ENCODE measurements at places on chromosomes 11 and 22.

DNA sequence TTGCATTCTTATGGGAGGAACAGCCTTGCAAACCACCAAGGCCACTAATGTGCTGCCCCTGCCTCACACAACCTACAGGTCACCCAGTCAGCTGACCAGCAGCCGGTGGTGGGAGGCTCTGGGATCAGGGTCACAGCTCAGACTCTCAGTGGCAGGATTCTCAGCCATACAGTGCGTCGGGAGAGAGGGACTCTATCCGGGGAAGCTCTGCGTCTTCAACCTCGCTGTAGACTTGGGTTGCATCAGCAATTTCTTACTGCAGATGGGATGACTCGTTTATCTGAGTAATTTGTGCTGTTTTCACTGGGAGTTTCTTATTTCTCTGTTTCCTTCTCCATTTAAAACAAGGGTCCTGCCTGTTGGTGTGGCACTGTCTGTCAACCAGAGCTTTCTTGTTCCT lies 257.7 kb downstream of the TBC1D22A start:
- DNase-seq, result peak; percentile 16

- DNase-seq, result no peak
Observed at GRCh38 chr22:44988671-44989070, 21.1 kb downstream of the PHF21B start.

- no peak for DNase-seq
Observed at GRCh38 chr11:86204356-86204755, 40.2 kb upstream of the EED start.

- DNase-seq, result no peak
Observed at GRCh38 chr11:3865388-3866193, 10.1 kb downstream of the STIM1 start.

GRCh38 chr22:47918276-47918921 lies 1155.9 kb downstream of the TBC1D22A start:
- no peak for DNase-seq

DNA sequence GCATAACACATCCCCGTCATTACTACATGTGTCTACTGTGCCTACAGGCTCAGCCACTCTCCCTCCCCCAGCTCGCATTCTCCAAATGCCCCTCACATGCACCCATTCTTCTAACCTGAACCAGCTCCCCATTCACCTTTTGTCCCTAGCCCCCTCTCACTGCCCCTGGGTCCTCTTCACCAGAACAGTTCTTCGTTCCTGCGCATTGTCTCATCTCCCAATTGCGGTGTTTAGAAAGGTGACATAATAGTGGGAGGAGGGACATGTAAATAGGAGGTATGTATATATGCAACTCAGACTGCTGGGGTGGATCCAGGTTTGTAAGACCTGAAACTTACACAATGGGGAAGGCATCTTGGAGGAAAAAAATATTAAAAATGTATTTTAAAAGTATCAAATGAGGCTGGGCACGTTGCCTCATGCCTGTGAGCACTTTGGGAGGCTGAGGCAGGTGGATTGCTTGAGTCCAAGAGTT lies 4.7 kb upstream of the VSIG2 start:
- DNase-seq, result no peak

DNA sequence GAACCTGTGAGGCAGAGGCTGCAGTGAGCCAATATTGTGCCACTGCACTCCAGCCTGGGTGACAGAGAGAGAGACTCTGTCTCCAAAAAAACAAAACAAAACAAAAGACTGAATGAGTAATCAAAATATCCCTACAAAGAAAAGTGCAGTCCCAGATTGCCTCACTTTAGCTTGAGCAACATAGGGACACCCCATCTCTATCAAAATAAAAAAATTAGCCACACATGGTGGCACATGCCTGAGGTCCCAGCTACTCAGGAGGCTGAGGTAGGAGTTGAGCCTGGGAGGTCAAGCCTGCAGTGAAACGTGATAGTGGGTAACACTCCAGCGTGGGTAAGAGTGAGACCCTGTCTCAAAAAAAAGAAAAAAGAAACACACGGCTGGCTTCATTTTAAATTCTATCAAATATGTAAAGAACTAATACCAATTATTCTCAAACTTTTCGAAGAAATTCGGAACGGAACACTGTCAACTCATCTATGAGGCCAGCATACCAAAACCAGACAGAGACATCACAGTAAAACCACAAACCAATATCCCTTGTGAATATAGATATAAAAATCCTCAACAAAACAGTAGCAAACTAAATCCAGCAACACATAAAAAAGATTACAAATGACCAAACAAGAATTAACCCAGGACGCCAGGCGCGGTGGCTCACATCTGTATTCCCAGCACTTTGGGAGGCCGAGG lies 12.9 kb downstream of the CHEK2 start:
- no peak for DNase-seq

DNA sequence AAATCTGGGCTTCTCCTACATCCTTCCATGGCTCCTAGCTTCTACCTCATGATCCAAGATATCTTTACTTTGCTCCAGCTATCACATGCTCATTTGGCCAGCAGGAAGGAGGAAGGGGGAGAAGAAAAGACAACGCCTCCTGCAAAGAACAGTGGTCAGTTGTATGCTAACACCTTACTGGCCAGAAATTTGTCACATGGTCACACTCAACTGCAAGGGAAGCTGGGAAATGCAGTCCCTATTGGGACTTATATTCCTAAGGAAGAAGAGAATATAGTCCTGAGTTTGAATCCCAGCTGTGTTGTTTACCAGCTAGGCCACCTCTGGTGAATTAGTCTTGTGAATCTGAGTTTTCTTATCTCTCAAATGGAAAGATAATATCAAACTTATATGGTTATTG lies 272.0 kb downstream of the BLID start:
- no peak for DNase-seq

GRCh38 chr11:47986742-47987141 lies 6.4 kb downstream of the PTPRJ start:
- no peak for DNase-seq

GRCh38 chr11:1879342-1879940 lies 12.3 kb downstream of the PRR33 start:
- no peak for DNase-seq

- no peak for DNase-seq
Observed at GRCh38 chr22:38727530-38728451, 22.0 kb downstream of the GTPBP1 start.

DNA sequence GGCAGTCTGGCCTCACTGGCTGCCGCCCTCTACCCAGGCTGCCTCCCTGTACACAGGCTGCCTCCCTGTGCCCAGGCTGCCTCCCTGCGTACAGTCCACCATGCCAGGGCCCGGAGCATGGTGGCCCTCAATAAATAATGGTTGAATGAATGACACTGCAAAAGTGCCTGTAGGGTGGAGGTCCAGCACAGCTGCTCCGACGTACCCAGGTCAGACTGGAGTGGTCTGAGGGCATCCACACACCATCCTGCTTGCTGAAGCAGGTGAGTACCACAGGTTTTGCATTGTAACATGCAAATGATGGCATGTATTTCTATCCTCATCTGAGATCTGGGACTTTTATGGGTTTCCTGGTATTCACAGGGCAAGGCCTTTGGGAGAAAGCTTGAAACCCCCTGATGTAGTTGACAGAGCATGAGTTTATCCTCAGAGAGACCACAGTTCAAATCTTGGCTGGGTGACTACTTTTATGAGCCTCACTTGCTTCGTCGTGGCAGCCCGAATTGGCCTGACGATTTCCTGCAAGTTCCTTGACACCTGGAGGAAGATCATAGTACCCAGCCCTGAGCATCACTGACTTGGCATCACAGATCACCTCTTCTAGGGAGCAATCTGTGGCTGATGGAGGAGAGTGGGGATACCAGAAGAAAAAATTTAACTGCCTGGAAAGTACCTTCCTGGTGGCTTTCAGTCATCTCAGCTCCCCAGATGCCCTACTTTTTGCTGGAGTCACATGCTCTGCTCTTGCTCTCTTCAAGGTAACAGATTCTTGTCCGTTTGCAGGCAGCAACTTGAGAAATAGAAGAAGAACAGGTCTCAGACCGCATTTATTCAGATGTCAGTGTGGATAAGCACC lies 16.0 kb upstream of the CYB5R3 start:
- no peak for DNase-seq

DNA sequence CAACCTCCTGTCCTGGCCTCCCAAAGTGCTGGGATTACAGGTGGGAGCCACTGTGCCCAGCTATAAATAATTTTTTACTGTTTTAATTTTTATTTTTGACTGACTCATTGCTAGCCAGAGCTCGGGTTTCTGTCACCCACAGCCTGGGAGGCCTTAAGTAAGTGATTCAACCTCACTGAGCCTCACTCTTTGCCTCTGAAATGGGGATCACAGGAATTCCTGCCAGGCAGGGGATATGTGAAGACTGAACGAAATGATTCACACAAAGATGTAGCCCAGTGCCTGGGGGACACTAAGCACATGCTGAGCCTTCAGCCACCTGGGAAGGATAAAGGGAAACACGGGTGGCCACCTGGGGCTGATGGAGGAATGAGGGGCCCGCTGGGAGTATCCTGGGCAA lies 3.8 kb upstream of the LRRC74B start:
- DNase-seq, result peak; percentile 16

GRCh38 chr11:34603129-34604001 lies 17.5 kb upstream of the EHF start:
- no peak for DNase-seq

GRCh38 chr11:129195682-129196081 lies 3.6 kb upstream of the ARHGAP32 start:
- no peak for DNase-seq

DNA sequence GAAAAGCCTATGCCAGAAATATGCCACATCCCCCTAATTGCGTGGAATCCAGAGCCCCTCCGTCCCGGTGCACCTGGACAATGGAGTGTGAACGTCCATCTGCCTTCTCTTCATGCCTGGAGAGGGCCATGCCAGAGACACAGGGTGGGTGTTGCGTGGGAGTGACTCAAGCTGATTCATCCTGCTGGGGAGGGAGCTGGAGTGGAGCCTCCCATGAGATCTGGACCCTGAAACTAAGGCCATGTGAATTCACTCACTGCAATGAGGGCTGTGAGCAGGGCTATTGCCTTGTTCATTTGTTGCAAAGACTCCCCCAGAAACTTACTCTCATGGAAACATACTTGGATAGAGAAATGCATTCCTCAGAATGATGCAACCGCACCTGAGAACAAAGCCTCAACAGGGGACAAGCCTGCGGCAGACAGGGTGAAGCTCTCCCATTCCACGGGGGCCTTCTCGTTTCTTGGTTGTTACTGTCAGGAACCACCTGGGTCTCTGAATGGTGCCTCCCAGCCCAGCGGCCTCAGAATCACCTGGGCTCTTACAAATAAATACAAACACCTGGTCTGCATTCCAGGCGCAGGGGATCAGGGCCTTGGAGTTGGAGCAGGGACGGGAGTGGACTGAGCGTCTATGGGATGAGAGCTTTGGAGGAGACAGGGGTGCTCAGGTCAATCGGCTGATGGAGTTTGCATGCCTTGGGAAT lies 1031.2 kb downstream of the BRD1 start:
- DNase-seq, result no peak

DNA sequence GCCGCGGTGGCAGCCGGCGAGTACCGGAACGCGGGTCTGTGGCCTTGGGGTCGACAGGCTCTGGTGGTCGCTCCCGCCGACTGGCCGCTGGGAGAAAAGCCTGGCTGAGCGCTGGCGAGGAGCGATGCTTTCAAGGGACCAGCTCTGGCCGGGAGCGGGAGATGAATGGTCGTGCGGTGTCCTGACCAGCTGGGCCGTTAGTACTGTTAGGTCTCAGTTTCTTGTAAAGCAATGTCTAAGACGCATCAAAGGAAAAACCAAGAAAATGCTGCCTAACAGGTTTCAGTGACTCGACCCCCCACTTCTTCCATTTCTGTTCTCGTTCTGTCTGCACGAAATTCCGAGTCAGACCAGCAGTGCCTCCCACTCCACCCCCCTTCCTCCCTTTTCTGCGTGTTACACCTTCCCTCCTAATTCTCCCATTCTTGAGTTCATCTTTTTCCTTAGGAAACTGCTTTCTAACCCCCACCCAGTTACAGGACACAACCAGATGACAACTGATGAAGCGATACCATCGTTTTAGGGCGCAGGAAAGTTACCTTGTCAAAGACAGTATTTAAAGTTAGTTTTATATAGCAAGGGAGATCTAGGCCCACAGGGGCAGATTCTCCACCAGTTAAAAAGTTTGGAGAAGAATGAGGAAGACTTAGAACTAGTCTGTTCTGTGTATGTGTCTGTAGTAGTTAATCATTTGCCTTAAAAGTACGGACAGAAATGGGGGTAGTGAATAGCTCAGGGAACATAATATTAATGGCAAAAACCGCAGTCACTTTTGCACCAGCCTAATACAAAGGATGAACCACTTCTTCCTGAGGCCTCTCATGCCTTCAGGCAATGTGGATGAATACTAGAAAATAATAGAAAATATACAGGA lies 1.0 kb downstream of the CUL5 start:
- no peak for DNase-seq

- no peak for DNase-seq
Observed at GRCh38 chr11:20762116-20762844, 92.9 kb downstream of the NELL1 start.

DNA sequence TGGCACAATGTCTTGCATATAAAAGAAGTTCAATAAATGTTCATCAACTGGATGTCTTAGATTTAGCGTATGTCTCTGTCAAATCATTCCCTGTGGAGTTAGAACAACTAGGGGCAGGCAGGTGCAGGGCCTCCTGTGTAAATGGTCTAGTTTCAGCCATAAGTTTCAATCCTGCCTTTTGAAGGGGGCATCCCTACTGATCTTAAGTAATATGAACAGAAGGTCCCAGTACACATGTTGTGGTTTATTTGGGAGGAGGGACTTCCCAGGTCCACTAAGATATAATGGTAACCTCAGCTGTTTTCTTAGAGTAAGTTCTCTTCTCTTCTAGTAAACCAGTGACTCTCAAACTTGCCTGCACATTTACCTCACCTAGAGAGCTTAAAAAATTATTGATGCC lies 19.8 kb downstream of the TTC12 start:
- DNase-seq, result no peak

DNA sequence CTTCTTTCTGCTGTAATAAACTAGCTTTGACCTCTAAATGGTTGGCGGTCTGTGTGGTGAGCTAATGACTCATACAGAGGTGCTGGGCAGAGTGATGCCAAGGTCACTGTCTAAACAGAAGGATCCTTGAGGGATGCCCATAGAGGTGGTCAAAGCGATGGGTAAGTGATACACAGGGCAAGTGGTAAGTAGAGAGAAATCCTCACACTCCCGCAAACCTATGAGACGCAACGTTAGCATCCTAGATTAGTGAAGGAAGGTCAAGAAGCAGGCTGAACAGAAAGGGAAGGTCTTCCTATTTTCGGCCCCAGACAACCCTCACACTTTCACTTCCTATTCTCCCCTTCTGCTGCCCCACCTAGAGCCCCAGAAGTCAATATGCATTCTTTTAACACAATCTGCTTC lies 65.6 kb upstream of the SESN3 start:
- no peak for DNase-seq
